ENCODE measurements at places on chromosomes 3 and 15.

DNA sequence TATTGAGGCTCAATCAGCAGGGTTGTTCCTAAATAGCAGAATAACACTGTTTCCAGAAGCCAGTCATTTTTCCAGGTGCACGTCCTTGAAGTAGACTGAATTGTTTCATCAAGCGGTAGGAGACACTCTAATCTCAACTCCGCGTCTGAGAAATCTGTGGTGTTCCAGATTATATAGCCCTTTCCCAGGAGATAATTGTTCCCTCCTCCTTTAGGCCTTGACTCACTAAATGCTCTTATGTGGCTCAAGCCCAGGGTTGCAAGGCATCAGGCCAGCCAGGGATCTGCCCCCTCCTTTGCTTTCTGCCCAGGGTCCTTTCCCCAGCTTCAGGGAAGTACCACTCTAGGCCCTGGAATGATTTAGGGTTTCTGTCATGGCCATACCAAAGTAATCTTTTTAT, 5.7 kb upstream of the HLTF start:
- H3K36me3 ChIP-seq = no peaks in the 10 kb centered on the region
- no peaks in the 10 kb centered on the region for H3K4me1 ChIP-seq
- no peak for DNase-seq
- no peak overlapping the region for H3K4me3 ChIP-seq
- H3K27me3 ChIP-seq = no peaks in the 10 kb centered on the region

- H3K36me3 ChIP-seq = no peaks in the 10 kb centered on the region
- H3K4me1 ChIP-seq = peaks cover 16% of the 10 kb centered on the region
- H3K27ac ChIP-seq = no peak overlapping the region
- H3K27me3 ChIP-seq = peaks cover 6% of the 10 kb centered on the region
These were observed 3.3 kb downstream of the CRABP1 start for GRCh38 chr15:78343276-78344060.

GRCh38 chr3:41258239-41258800, 59.0 kb downstream of the CTNNB1 start:
- no peaks in the 10 kb centered on the region for H3K27me3 ChIP-seq
- H3K4me1 ChIP-seq = no peaks in the 10 kb centered on the region
- H3K36me3 ChIP-seq = no peaks in the 10 kb centered on the region
- no peak for DNase-seq

DNA sequence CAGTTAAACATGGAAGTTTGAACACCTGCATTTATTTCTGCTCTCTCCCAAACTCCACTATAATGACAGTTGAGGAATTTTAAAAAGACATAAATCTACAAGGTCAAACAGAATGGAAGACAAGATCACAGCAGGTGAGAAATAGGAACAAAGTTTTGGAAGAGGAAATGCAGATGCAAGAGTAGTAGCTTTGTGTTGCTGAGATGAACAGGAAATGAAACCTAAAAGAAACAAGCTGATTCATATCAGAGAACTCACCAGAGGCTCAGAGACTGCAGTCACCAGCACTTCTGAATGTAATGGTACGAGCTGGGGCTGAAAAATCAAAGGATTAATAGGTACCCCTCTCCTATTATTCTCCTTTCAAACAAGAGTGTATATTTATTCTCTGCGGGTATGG, 459.9 kb downstream of the RAP2B start:
- H3K4me1 ChIP-seq = no peaks in the 10 kb centered on the region
- no peak for DNase-seq
- no peaks in the 10 kb centered on the region for H3K27me3 ChIP-seq
- no peaks in the 10 kb centered on the region for H3K36me3 ChIP-seq
- no peak overlapping the region for H3K4me3 ChIP-seq
- no peak overlapping the region for H3K27ac ChIP-seq

DNA sequence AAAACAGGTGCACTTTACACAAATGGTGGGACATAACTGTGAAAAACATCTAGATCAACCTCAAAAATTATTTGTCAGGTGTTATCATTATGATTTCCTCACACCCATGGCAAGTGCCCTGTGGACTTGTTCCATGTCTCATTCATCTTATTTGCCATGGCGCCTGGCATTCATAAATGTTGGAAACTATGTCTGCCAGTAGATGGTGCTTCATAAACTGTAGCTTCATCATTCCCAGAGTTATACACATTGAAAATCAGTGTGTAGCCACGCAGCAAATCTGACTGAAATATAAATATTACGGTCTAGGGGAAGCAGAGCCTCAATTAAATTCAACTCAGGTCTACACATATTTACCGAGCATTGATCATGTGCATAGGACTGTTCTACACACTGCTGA, 90.7 kb downstream of the IMPG2 start:
- DNase-seq = no peak
- H3K36me3 ChIP-seq = no peaks in the 10 kb centered on the region
- no peaks in the 10 kb centered on the region for H3K27me3 ChIP-seq
- no peaks in the 10 kb centered on the region for H3K4me1 ChIP-seq
- H3K27ac ChIP-seq = no peak overlapping the region
- H3K4me3 ChIP-seq = no peak overlapping the region

DNA sequence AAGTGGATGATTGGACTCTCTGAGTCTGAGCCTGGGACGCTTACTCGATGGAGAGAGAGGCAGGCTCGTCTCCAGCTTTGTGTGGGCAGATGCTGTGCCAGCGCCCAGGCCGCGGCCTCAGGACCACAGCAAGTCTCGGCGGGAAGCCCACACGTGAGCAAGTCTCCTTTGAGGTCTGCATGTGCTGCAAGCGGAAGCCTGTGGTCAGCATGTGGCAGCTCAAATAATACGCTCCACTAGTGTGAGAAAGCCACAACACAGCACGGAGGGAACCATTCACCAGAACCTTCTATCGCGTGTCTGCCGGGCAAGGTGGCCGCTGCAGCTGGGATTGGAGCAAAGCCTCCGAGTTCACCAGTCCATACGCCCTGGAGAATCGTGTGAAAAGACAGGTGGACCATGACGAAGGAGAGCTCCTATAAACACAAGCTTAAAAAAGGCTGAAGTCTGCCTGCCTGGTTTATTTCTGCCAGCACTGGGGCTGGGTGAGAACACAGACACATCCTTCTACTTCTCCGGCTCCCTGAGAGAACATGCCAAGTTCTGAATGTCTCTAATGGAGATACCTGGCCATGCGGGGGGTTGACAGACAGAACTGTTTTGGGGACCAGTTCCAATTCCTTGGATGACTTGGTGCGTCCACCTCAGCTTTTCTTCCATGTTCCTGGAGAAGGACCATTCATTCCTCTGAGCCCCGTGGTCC, 82.0 kb upstream of the LRIG1 start:
- H3K27ac ChIP-seq = no peak overlapping the region
- no peak overlapping the region for H3K4me3 ChIP-seq
- H3K27me3 ChIP-seq = no peaks in the 10 kb centered on the region
